ENCODE measurements at places on chromosomes 3 and 15.

DNA sequence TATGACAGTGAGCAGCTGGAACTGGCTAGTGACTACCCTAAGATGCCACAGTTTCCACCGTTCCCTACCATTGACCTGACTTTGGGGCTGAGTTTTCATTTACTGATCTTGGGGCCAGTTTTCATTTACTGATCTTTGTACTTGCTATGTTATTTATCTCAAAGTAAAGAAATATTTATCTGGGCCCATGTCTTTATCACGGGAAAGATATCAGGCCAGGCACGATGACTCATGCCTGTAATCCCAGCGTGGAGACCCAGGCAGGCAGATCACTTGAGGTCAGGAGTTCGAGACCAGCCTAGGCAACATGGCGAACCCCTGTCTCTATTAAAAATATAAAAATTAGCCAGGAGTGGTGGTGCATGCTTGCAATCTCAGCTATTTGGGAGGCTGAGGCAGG is 83.5 kb downstream of the EOMES start:
- DNase-seq, result no peak

GRCh38 chr3:129268396-129268795 is 10.3 kb upstream of the HMCES start:
- no peak for DNase-seq

DNA sequence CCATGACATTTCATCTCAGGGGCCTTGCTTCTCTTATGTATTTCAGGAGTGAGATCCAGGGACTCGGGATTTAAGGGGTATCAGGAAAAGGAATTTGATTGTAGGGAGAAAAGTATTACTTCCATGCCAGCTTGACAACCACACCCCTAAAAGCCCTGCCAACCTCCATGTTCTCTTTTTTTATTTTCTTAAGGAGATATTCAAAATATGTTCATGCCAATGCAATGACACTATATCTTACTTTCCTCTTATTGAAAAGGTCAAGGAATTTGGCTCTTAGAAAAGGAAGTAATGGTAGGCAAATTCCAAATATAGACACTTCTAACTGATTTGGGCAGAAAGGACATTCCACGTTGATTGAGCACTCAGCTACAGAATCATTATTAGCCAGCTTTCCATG is 407.5 kb upstream of the NECTIN3 start:
- no peak for DNase-seq

GRCh38 chr15:29765898-29766527 is 56.3 kb downstream of the TJP1 start:
- no peak for DNase-seq

GRCh38 chr3:71311661-71312046 is 271.9 kb downstream of the FOXP1 start:
- no peak for DNase-seq

DNA sequence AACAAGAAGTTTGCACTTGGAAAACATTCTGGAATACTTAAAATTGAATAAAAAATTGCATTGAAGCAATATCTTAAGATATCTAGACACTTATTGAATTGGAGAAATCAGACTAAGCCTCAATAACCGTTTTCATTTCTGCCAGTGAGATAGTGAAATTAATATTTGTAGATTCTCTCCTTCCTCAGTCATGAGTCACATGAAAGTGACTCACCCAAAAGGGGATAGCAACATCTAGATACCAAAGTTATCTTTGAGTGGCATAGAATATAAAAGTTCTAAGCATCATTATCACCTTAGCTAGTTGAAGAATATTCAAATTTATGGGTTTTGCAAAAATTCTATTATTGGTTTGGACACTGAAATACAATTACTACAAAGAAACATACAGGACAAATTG is 614.8 kb upstream of the ZNF717 start:
- no peak for DNase-seq

Data from NCI-H524 treated with DMSO at 0.1 percent for 48 hours (cell line).